ENCODE measurements at places on chromosomes 5 and 9.

DNA sequence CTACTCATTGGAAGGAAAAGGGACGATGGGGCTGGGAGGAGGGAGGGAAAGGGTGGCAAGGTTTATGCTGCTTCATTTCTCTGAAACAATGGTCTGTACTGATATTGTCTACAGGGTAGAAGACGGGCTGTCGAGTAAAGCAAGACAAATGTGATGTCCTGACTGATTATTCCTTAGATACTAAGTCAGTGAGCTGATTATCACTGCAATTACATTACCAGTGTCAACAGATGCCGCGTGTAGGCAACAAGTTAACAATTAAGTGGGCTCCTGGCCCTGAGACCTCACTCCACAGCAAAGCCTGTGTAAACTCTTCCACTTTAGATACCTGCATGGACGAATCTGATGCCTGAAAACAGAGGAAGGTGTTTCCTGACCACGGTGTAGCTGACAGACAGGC is 602.8 kb downstream of the IRX1 start:
- DNase-seq: no peak

DNA sequence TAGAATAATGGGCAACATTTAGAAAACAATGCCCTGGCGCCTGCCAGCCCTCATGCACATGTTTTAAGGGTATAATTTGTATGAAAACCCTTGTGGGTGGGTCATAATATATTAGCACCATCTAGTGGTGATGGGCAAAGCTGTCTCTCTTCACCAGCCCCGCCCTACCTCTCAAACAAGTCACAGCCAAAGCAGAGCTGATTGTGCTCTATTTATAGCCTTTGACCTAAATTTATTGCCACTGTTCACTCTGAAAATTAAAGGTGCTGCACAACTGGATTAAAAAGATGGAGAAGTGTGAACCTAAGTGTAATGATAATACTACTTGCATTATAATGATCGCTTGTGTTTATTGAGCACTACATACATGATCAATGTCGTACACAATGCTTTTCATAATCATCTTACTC is 131.9 kb upstream of the ANKH start:
- peak; percentile 83 for DNase-seq

DNA sequence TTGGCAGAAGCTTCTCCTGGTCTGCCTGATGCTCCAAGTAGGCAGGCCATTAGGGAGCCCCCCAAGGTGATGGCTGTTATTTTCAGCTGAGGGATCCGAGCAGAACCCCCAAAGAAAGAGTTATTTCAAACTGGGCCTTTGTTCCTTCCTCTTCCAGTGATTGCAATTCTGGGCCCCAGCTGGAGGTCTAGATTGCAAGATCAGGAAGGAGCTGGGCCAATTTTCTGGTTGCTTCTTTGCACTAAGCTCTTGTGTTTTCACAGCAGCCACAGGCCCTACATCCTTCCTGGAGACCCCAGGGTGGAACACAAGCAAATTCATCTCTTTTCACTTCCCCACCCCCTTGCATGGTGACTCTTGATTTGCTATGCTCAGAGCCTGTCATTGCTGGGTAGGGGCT is 215.0 kb downstream of the SEMA6A start:
- DNase-seq: no peak

DNA sequence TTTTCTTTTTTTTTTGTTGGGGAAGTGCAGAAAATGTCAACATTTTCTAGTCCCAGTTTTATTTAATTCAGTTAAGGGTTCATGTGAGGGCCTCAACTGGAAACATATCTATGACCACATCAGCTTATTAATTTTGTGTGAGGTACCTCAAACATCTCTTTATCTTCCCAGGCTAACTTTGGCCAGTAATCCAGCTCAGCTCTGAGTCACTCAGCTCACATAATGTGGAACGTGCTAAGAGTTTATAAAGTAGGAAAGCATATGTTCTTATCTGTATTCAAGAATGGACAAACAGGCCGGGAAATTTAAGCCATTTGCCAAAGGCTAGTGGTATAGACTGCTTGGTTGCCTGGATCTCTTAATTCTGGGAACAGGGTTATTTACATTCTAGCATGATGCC is 118.4 kb downstream of the INSYN2B start:
- DNase-seq: no peak

GRCh38 chr5:135244620-135245021 is 154.4 kb downstream of the MACROH2A1 start:
- DNase-seq: no peak

GRCh38 chr5:96614110-96614691 is 48.0 kb upstream of the CAST start:
- peak; percentile 94 for DNase-seq

- DNase-seq: no peak
These were observed 847.3 kb downstream of the MAT2B start for GRCh38 chr5:164352695-164353094.

GRCh38 chr5:149228618-149229297 is 42.9 kb upstream of the AFAP1L1 start:
- DNase-seq: peak; percentile 90

- no peak for DNase-seq
These were observed 35.6 kb upstream of the NIM1K start for GRCh38 chr5:43156388-43156787.

GRCh38 chr5:79284846-79285245 is 48.9 kb downstream of the JMY start:
- DNase-seq: no peak

- no peak for DNase-seq
These were observed 20.3 kb downstream of the GFPT2 start for GRCh38 chr5:180332861-180333260.

DNA sequence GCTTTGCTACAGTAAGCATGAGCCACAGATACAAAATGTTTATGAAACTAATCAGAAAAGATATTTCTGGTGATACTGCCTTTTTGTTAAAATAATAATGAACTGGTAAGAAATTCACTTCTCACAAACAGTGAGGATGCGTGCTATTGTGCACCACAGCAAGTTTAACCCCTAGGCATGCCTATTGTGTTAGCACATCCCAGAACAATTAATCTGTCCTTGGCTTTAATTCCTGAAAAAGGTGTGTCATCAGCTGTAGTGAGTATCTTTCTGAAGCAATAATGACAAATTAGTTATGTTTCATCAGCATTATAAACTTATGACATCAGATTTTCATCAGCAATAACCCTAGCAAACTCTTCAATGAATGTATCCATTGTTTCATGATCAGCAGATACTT is 1307.2 kb downstream of the EFNA5 start:
- DNase-seq: no peak

DNA sequence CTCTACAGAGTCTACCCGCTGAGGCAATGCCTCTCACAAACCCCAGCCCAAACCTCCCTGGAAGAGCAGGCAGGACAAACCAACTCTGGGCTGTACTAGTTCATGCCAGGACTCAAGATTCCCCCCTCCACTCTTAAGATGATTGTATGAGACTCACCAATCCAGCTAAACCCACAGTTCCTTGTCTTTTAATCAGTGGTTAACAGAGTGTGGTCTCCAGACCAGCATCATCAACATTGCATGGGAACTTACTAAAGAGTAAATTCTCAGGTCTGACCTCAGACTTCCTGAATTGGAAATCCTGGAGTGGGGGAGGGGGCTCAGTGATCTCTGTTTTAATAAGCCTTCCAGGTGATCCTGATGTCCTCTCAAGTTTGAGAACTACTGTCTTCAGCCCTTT is 240.9 kb downstream of the GAS1 start:
- DNase-seq: no peak

DNA sequence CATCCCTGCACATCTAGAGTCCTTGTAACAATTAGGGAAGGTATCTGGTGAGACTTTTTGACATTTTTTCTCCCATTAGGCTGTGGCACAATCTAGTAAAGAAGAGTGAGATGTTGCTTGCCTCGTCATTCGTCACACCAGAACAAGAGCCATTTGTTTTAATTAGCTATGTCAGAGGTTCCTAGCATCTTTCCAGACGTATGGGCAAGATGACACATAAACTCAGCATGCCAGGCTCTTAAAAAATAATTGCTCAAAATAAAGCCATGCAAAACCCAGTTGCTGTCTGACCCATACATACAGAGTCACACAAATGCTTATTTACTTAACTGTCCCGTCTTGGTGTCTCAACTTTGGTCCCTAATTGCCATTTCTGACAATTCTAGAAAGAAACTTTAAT is 125.9 kb downstream of the TRPM3 start:
- DNase-seq: no peak

DNA sequence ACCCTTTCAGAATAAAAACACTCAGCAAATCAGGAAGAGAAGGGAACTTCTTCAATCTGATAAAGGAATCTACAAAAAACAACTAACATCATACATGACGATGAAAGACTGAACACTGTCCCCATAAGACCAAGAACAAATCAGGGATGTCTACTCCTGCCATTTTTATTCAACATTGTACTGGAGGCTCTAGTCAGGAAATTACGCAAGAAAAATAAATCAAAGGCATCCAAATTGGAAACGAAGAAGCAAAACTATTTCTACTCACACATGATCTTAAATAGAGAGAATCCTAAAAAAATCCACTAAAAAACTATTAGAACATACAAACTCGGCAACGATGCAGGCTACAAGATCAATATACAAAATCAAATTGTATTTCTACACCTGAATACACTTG is 42.3 kb downstream of the IPPK start:
- DNase-seq: no peak

DNA sequence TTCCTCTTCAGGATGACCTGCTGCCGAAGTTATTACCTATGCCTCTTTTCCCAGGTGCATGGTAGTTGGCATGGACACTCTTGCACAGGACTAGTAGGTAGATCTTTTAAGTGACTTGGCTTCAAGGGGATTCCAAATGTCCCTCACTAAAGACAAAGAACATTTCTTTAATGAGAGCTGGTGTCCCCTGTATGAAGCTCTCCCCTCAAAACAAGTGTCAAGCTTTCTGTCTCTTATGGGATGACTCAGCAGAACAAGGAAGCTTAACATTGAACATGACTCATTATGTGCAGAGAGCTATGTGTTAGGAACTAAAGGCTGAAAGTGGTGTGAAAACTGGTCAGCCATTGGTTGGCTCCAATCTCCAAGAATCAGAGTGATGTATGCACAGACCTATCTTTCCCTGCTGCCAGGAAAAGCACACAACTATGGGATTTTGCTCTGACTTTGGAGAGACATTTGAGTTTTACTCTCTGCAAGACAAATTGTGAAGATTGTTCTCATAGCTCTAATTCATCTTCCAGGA is 120.5 kb downstream of the PRDM6 start:
- DNase-seq: peak; percentile 75

DNA sequence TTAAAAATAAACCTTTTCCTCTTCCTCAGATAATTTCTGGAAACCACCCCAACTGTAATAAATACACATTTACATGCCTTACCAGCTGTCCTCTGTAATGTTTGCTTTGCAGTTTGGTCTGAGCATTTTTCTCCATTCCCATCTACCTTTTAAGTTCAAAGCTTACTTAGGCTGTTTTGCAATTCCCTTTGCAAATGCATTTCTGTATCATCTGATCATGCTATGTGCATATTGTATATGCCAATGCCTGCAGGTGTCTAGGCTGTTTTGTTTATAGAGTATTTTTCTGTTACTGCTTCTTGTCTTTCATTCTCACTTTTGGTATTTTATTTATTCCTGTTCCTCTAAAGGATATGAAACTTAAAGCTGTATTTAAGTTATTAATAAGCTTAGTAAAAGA is 86.3 kb downstream of the SLC44A1 start:
- no peak for DNase-seq

- no peak for DNase-seq
These were observed 56.1 kb upstream of the ZNF300 start for GRCh38 chr5:150960791-150961396.

DNA sequence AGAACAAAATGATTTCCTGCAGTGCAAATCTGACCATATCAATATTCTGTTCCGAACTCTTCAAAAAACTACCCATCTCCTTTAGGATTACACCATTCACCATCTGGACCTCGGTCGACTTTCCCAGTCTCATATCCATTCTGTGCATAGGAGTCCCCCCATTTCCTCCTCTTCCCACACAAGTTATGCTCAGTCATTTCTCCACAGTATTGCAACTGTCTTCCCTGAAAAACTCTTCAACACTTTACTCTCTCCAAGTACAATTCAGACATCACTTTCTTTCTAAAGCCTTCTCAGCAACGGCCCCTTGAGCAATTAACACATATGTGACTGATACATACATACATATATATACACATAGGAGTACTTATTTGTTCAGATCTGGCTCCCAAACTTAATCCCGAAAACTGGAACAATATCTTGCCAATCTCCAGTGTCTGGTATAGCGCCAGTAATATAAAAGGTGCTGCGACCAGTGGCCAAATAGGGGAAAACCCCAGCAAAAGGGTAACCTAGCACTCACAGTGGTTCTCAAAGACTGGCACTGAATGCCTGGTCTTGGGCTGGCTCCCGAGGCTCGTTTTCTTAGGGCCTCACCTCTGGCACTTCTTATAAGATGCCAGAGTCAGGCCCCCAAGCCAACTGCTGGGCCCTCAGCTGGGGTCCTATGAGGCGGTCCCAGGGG is 629 bp downstream of the ZBTB26 start:
- no peak for DNase-seq

- peak; percentile 42 for DNase-seq
These were observed 50.9 kb upstream of the CEMIP2 start for GRCh38 chr9:71819115-71819739.

DNA sequence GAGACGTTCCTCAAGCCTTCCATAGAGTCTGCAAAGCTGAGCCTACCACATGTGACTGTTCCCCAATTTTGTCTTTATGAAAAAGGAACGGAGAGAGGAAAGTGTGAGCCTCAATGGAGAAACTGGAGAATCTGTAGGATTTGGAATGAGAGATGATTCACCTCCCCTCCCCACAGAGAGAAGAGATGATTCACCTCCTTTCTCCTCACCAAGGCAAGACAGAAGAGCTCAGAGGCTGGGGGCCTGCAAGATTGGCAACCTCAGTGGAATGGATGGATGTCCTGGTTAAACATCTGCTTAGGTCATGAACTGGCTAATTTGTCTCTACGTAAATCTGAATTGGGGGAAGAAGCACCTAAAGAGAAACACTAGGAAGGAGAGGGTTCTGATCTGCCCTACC is 17.0 kb upstream of the MOCS2 start:
- peak; percentile 33 for DNase-seq

- no peak for DNase-seq
These were observed 10.1 kb upstream of the IRX4 start for GRCh38 chr5:1892685-1893445.

DNA sequence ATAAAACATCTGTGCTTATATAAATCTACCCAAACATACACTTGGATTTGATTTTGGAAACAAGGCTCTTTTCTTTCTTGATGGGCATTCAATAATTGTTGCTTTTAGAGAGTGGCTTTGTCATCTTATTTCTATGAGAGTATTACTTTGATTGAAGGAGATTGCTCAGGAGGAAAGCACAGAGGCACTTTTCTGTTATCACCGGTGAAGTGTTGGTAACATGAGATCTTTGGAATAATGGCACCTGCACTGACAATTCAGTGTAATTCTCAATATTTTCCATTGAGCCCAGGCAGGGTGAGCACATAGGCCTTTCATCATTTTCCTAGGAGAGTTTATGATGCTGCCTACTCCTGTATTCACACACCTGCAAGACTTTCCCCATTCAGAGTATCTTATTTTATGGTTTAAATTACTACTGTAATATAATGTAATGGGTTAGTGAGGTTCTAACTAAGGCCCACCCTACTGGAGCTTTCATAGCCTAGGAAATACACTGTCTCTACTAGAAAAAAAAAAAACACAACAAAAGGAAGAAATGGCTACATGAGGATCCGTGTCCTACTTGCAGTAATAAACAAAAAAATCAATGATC is 244.3 kb downstream of the DENND1A start:
- no peak for DNase-seq

- DNase-seq: no peak
These were observed 111.1 kb downstream of the WNK2 start for GRCh38 chr9:93295031-93295430.

GRCh38 chr9:117718085-117718484 is 13.9 kb downstream of the TLR4 start:
- no peak for DNase-seq

Data from RWPE1 (cell line).